ENCODE measurements at places on chromosomes 11 and 22. TPM values are rescaled to one million over a fixed set of nuclear protein-coding genes. Genes with fewer than 3 reads are reported as not detected.

GRCh38 chr11:66454247-66454646, 12.5 kb upstream of the PELI3 start:
- DNase-seq = no peak

DNA sequence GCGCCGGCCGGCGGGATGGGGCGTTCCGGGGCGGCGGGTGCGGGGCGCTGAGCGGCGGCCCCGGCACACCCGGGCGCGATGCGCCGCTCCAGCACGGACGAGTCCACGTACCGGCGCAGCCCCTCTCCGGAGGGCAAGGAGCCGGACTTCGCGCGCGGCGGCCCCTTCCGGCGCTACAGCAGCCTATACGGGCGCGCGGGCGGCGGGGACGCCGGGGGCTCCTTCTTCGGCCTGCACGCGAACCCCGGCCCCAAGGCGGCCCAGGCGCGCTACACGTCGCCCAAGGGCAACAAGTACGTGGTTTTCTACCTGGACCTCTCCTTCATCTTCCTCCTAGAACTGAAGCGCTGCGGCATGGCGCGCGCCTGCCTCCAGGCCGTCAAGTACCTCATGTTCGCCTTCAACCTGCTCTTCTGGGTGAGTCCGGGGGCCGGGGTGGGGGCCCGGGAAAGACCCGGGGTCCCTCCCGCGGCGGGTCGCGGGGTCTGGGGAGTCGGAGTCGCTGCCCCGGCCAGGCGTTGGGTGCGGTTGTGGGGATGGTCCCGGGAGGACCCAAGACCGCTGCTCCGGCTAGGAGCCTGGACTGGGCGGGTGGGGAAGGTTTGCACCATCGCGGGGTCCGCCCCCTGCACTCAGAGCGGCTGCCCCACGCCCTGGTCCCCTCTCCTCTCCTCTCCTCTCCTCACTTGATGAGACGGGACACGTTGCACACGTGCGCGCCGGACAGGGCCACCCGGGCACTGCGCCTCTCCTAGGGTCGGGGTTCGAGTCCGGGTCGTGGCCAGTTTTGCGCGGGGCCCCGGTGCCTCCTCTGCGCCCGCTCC, 7.5 kb downstream of the TSPAN4 start:
- no peak for DNase-seq

- no peak for DNase-seq
These were observed 782 bp downstream of the TMEM109 start for GRCh38 chr11:60914633-60915247.

Gene OR6A2
- 0.20 TPM for total RNA-seq

Gene PARVB
- 16.9 TPM for total RNA-seq

Gene BIRC2
- 47.0 TPM for total RNA-seq

Data from natural killer cell treated with Interleukin-12 subunit alpha and Interleukin-12 subunit beta and Interleukin-15 and Interleukin-18, amount 100 ng/mL, for 72 hours (primary cell).